ENCODE measurements at places on chromosomes 6 and 20.

- no peak for DNase-seq
Measured at GRCh38 chr6:166907871-166908806, 48.2 kb downstream of the RNASET2 start.

DNA sequence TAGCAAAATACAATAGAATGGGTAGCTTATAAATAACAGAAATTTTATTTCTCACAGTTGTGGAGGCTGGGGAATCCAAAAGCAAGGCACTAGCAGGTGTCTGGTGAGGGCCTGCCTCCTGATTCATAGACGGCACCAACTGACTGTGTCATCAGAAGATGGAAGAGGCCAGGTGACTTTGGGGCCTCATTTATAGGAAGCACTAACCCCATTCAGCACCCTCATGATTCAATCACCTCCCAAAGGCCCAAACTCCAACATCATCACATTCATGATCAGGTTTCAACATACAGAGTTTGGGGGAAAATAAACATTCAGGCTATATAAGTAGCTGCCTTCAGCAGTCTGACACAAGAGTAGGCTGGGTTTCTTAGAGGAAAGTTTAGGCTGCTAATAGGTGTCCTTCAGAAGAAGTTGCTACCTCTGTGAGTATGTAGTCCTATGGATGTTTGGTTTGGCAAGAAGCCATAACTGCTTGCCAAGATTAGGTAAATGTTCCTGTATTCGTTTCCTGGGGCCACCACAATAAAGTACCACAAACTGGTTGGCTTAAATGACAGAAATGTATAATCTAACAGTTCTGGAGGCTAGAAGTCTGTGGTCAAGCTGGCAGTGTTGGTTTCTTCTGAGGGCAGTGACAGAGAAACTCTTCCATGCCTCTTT, 48.8 kb downstream of the NT5E start:
- DNase-seq, result no peak

GRCh38 chr6:15411766-15412165, 165.9 kb downstream of the JARID2 start:
- DNase-seq, result no peak

DNA sequence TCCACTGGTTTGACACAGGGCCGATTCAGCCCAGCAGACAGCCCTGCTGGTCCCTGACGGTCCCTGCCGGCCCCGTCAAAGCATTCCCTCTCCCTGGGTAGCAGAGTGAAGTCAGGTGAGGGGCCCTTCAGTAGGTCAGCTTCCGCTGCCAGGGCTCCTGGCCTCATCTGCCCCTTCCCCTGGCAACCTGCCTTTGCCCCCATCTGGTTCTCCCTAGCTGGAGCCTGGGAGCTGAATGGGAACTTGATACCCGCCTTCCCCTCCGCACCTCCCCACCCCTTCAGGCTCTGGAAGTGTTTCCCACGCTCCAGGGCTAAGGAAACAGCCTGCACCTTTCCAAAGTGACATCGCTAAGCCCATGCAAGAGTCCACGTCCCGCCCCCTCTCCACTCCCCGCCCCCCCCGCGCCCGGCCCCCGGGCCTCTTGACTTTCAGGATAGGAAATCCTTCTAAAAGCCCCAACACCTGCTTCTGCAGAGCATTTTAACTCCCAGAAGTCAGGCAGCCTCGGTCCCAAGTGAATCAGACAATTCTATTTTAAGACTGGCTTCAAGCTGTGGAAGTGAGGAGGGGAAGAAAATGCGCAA, 53.3 kb downstream of the ISM1 start:
- no peak for DNase-seq

DNA sequence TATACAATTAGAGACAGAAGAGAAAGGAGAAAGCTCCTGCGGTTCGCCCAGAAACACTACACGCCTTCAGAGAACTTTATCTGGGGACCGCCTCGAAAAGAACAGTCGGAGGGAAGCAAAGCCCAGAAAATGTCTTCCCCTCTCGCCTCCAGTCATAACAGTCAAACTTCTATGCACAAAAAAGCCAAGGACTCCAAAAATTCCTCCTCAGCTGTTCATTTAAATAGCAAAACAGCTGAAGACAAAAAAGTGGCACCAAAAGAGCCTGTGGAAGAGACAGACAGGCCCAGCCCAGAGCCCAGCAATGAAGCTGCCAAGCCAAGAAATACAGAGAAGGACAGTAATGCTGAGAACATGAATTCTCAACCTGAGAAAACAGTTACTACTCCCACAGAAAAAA, 12.9 kb downstream of the OGFRL1 start:
- DNase-seq, result no peak

DNA sequence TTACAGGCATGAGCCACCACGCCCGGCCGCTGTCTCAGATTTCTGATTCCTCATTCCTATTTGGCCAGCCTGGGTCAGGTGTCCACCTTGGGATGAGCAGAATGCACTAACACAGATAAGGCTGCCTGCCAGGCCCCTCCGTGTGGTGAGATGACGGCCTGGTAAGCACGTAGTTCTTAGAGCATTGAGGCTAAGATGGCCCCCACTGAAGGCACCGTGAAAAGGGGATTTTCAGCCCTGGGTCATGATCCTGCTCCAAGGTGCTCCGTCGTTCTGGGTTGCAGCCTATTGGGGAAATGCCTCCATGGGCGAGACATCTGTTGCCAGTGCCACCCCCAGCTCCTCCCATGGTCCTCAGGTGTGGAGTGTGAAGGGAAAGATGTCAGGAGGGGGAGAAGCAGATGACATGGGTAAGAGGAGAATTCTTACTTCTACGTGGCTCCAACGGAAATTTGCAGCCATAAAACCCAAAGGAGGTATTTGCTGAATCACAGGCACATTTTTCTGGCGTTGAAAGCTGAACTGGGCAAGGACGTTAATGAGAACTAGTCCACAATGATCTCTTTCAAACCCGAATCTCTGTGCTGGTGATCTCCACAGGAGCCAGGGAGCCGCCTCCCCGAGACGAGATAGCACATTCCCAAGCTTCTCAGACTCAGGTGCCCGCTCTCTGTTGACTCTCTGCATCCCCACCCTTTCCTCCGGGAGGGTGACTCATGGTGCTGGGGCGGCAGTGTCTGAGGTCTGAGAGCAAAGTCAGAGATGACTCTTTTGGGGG, 34.0 kb upstream of the BMP6 start:
- DNase-seq, result no peak

GRCh38 chr20:62246872-62247652, 8.7 kb downstream of the OSBPL2 start:
- DNase-seq, result no peak

GRCh38 chr6:154447954-154448353, 62.5 kb downstream of the CNKSR3 start:
- DNase-seq, result no peak

- no peak for DNase-seq
Measured at GRCh38 chr20:7305976-7306375, 538.5 kb downstream of the BMP2 start.

- no peak for DNase-seq
Measured at GRCh38 chr20:12737900-12738299, 270.9 kb upstream of the SPTLC3 start.

DNA sequence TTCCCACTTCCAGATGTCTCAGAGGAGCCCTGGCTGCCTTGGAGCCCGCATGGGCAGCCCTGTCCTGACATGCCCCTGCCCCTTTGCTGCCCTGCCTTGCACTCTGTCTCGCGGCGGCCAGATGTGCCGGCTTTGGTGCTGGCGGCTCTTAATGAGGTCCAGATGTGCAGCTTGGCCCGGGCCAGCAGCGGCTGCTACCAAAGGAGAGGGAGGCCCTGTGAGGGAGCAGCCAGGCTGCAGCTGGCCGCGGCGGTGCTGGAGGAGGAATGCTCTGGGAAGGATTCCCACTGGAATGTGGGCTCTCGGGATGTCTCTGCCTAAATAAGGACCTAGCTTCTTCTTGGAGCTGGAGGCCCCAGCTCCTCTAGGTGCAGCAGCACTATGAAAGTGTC, 72.4 kb downstream of the FGD2 start:
- DNase-seq, result no peak

DNA sequence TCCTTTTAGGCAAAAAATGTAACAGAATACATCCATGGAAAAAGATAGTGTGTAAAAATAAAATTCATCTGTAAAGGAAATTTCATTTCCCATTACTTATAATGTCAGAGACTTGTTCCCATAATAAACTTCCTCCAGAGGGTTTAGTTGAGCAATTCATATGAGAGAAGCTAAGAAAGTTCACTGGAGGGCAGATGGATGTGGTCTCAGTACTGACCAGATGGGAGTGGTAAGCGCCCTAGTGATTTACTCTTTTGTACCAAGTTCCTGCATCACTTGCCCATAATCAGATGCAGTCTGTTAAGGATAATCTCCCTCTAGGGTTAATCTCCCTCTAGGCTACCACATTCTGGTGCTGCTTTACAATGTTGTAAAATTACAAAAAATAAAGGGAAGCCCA, 61.7 kb downstream of the ESF1 start:
- DNase-seq, result no peak

DNA sequence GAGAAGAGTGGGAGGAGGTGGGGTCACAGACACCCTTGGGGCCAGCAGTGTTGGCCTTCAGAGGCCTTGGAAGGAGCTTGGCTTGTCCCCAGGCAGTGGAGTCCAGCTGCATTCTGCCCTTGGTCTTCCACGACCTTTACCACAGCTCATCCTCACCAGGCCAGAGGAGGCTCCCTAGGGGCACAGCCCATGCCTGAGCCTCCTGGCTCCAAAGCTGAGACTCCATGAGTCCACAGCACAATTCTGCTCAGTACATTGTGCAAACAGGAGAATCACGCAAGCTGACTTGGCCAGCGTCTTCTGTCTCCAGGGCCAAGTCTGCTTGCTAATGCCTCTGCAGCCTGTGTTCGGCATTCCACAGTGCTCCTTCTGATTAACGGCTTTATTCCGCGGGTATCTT, 337.2 kb downstream of the SMOC2 start:
- no peak for DNase-seq

- no peak for DNase-seq
Measured at GRCh38 chr6:18973251-18973650, 586.1 kb downstream of the RNF144B start.

DNA sequence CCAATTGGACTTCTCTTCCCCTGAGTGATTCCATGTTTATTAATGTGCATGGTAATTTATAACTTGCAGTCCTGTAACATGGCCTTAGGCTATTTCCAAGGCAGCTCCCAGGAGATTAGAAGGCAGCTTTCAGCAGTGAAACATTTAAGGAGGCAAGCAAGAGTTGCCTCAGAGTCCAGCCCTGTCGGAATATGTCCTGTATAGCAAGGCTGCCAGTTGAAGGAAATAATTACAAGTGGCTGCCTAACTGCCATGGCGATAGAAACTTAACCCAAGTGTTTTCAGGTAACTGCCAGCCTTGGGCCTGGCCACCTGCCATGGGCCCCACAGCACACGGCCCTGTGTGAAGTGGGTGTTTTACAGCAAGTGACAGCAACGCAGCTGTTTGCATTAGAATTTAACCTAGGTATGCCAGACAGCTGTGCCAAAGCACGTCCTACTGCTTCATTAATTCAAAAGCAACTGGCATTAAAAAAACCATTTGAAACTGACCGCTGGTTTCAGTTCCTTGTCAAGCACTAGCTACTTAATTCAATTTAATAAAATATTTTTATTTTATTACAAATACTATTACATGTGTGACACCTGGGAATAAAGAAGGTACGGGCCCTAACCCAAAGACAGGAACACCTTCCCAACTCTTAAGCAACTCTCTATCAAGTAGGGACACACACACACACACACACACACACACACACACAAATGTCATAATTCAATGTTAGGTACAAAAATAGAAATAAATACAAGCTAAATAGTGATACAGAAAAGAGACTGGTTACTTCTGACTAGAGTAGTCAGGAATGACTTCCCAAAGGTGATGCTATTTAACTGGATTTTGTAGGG, 151.8 kb upstream of the HEY2 start:
- DNase-seq, result no peak

- peak; percentile 74 for DNase-seq
Measured at GRCh38 chr20:45432294-45432693, 16.4 kb downstream of the PIGT start.

DNA sequence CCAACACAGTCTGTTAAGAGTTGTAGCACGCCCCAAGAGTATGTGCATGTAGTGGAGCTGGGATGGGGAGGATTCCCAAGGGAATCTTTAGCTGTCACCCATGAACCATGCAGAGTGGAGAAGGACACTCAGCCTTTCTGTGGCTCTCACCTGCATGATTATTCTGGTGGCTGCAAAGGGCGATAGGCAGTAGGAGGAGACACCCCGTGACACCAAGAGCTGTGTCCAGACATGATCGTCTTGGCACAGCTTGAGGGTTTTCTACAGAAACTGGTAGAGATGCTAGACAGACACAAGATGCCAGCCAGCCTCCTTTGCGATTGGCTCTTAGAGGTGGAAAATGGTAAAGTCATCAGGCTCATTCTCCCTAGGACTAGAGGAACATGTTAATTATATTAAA, 3.1 kb upstream of the CSE1L start:
- no peak for DNase-seq

GRCh38 chr6:49479308-49479970, 16.3 kb downstream of the CENPQ start:
- no peak for DNase-seq

GRCh38 chr6:70086806-70087205, 216.1 kb downstream of the COL9A1 start:
- no peak for DNase-seq

- DNase-seq, result no peak
Measured at GRCh38 chr6:26158076-26158580, 70.9 kb downstream of the HFE start.

GRCh38 chr6:163098827-163099479, 315.6 kb upstream of the QKI start:
- DNase-seq, result no peak

DNA sequence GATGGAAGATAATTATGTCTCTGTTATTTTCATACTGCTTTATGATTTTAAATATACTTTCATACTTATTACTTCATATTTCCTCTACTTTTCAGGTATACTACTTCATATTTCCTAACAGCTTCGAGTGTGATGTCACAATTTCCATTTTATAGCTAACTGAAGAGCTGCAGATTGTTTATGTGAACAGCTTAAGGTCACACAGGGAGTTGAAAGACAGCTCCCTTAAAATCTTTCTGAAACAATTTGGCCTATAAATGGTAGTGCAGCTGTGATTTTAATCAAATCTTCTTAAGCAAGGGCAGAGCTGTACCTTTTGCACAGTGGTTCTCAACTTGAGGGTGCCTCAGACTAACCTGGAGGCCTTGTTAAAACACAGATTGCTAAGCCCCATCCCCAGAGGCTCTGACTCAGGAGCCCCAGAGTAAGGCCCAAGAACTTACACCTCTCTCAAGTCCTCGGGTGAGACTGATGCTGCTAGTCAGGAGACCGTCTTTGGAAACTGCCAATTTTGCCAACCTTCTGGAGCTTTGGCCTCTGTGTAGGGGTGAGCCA, 347.0 kb upstream of the HSF2 start:
- DNase-seq, result no peak

GRCh38 chr6:130783416-130784107, 43.6 kb upstream of the SMLR1 start:
- no peak for DNase-seq

DNA sequence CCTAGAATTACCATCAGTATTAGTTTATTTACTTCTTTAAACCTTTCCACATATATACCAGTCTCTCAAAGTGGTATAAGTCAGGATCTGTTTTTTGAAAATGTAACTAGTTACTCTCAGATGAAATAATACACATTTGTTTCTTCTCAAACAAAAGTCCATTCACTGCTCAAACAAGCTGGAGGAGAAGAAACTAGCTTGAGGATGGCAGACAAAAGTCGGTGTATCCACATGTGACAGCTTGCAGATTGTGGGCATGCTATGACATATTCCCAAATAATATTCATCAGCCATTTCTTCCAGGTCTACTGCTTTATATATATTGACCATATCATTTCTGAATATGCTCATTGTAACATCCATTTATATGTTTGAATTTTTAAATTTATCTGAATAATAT, 197.4 kb upstream of the KCNQ5 start:
- DNase-seq, result no peak

- no peak for DNase-seq
Measured at GRCh38 chr6:129320892-129321291, 389.1 kb downstream of the ARHGAP18 start.
